ENCODE measurements at places on chromosomes 4 and X.

DNA sequence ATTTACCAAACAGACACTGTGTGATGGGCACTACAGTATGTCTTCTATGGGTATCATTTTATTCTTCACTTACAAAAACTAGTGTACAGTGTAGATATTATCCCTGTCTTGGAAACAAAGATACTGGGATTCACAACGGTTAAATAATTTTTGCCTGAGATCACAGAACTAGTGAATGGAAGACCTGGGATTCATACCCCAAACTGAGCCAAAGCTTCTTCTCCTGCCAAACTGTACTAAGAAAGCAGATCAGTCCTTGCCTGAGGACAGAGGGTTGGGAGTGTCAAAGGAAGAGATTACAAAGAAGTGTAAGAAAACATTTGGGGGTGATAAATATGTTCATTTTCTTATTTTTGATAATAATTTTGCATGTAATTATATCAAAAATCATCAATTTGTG, 43.1 kb downstream of the PPA2 start:
- no peak for DNase-seq

DNA sequence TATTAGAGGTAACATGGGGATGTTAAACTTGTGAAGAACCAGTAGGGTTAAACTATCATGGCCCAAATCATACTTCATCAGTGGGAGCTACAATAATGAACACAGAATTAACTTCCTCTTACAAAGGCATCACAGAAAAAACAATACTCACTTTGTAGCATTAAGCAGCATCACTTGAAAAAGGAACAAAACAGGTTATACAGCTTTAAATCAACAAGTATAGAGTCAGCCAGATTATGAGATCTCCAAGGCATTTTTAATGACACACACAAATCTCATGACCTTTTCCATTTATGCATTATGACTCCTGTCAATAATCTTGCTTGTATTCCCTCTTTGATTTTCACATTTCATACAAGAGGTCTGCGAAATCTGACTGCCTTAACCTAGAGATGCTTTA, 18.3 kb downstream of the FBXL5 start:
- DNase-seq = no peak

DNA sequence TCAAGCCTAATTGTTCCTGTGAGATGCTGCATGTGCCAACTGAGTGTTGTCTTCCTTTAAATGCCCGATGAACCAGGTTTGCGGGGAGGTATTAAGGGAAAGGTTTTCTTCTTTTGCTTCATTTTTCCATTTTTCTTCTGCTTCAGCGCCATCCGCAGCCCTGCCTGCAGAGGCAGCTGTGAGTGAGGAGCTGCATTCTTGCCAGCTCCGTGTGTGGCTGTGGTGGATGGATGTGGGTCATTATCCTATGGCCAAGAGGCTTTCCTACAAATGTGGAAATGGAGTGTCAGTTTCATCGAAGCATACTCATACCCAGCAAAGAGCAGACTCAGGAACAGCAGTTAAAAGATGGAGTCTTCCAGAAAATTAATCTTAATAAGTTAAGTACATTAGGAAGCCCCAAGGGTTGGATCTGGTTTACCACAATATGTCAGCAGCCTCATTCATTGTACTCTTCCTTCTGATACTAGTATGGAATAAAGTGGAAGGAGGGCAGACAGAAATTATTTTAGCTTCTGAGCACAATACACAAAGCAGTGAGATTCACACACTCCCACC, 37.6 kb downstream of the TNIP3 start:
- no peak for DNase-seq

DNA sequence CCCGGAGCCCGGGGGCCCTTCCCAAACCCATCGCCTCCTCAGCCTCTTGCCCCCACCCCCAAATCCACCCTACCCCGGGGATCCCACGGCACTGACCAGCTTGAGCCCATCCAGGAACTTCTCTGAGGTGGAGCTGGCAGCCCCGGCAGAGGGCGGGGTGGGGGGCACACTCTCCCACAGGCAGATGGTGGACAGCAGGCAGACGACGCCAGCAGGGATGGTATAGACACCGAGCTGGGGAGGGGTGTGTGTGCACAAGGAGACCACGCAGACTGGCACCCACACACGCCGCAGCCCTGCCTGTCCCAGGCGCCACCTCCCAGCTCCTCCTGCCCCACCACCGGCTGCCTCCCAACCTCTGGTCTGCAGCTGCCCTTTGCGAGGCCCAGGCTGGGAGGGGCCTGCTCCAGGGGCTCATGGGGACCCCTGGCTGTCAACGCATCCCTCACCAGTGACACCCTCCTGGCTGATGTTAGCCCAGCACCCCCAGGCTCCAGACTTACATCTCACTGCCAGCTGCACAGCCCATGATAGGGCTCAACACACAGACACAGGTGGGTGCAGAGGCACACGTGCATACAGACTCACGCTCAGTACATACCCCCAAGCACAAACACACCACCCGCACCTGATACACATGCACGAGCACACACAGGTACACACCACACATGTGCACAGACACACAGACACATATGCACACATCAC, 4.2 kb downstream of the SLC49A3 start:
- DNase-seq = no peak

GRCh38 chrX:154401918-154402621, 3.9 kb downstream of the RPL10 start:
- DNase-seq = no peak

- DNase-seq = no peak
These were observed 19.1 kb downstream of the PAGE2 start for GRCh38 chrX:55107911-55108310.

GRCh38 chrX:112614640-112615039, 65.1 kb downstream of the LHFPL1 start:
- DNase-seq = peak; percentile 9

DNA sequence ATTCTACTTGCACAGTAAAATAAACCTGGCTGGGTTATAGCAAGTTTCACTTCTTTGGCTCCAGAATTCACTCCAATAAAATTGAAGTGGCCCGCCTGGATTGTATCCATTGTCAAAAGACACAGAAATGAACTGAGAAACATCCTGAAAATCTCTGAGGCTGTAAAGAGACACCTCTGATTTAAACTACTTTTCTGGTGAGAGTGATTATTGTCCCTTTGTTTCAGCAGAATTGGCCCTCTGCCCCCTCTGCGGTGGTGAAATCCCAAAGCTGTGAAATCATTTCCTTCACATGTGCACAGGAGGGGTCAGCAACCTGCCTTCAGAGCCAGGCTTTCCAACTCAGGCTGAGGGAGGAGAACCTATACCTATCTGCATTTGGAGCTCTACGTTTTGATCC, 23.0 kb downstream of the GAB3 start:
- DNase-seq = peak; percentile 48

DNA sequence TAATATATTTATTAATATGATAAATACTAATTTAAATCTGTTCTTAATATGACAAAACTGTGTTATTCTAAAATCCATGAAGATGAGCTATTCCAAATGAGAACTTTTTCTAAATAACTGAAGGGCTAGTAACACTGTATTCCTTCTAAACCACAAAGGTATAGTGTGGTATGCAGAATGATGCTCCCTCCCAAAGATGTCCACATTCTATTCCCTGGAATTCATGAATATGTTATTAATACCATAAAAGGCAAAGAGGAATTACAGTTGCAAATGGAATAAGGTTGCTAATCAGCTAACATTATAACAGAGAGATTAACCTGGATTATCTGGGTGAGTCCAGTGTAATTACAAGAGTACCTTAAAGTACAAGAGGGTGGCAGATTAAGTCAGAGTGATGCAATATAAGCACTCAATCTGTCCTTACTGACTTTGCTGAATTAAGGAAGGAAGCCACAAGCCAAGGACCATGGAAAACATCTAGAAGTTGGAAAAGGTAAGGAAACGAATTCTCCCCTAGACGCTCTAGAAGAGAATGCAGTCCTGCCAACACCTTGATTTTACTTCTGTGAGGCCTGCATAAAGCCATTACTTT, 20.7 kb upstream of the MAB21L2 start:
- DNase-seq = no peak

All from ACHN (cell line).